Activated CD4-positive, alpha-beta memory T cell treated with anti-CD3 and anti-CD28 coated beads, Interleukin-2, amount 10 ng/mL, durations not matched to agents 7 days and 5 days (primary cell): ENCODE measurements at places on chromosomes 7 and 10. TPM values are rescaled to one million over a fixed set of nuclear protein-coding genes. Genes with fewer than 3 reads are reported as not detected.

Gene ABLIM1
- total RNA-seq: 91.5 TPM

Gene KEL
- total RNA-seq: 1.1 TPM

Gene MACC1
- total RNA-seq: 0.20 TPM

Gene C10orf67
- total RNA-seq: not detected

Gene TMEM168
- total RNA-seq: 15.3 TPM

Gene NPY4R
- not detected for total RNA-seq

Gene DMBT1
- 0.05 TPM for total RNA-seq

Gene VAX1
- total RNA-seq: not detected

Gene PTPRZ1
- not detected for total RNA-seq

DNA sequence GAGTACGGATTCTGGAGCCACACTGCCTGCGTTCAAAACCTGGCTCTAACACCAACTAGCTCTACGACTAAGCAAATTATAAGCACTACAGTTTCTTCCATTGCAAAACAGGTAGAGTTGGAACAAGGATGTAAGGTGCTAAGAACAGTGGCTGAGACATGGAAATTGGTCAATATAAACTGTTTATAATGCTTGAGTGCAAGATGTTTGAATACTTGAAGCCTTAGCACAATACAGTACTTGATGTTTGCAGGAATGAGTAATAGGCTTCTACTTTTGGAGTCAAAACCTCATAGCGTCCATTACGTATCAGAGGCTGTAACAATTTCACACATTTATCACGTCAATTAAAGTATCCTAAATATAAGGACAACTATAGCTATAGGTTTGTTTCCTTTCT is 6.9 kb downstream of the NT5C2 start:
- DNase-seq: no peak

- DNase-seq: no peak
These were observed 974.0 kb upstream of the GHITM start for GRCh38 chr10:83165265-83165664.

DNA sequence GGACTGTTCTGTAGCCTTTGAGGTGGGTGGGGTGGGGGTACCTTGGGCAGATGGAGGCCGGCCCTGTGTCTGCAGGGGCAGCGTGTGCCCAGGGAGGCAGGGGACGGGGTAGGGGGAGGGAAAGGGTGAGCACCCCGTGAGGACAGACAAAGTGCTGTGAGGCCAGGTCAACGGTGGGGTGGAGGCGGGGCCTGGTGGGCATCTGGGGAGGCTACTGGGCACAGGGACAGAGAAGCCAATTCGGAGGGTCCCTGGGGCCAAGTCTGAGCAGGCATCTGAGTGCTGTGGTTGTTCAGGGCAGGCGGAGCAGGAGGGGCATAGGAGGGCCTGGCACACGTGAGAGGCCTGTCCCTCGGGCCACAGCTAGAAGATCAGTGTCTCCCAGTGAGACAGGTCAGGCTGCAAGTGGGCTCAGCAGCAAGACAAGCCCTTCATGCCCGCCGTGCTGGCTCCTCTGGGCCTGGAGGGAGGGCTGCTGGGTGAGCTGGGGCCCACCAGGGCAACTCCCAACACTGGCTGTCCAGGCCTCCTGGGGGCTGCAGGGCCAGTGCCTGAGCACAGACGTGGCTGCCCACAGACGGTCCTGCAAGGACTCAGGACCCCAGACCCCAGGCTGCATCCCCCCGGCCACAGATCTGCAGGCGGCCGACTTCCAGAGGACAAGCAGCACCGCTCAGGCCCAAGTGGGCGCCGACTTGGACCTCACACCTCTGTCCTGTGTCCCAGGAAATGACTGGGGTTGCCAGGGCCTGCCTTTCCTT is 26.4 kb upstream of the KNDC1 start:
- DNase-seq: peak; percentile 7

GRCh38 chr7:100432053-100432452 is 2.4 kb downstream of the MEPCE start:
- no peak for DNase-seq

DNA sequence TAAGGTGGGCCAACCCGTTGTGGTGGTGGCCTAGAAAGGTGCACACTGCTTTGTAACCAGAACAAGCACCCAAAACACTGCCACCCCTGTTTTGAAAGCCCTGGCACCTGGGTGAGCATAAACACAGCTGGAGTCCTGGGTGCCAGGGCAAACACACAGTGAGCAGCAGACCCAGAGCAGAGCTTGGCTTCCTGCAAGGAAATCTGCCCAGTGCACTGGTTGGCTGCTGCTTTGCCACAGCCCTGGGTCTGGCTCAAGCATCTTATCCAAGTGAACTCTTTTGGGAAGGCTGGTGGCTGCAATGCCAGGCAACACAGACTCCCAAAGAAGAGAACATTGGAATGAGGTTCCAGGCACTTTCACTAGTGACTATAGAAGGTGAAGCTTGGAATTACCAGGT is 145.5 kb upstream of the PDE1C start:
- no peak for DNase-seq

GRCh38 chr7:114785496-114785895 is 136.4 kb upstream of the MDFIC start:
- DNase-seq: no peak

DNA sequence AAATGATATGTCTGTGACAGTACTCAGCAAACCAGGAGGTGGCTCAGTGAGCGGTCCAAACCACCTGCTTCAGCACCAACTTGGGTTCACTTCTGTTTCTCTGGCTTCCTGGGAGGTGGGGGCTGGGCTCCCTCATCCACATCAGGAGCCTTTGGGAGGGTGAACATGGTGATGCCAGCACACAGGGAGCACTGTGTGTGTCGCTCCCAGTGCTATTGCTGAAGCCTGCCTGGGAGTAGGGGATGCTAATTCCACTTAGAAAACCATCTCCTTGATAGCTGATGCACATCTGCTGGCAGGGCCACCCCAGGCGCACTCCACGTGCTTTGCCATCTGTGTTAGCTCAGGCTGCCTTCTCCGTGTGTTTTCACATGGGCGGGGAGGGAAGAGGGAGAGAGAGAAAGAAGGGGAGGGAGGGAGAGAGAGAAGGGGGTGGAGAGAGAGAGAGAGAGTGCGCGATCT is 58.0 kb downstream of the RAMP3 start:
- no peak for DNase-seq

- no peak for DNase-seq
These were observed 220.4 kb downstream of the HDAC9 start for GRCh38 chr7:18715988-18716387.

GRCh38 chr10:86253091-86254072 is 113.2 kb downstream of the GRID1 start:
- DNase-seq: no peak
